ENCODE measurements at places on chromosomes 16 and 17.

GRCh38 chr17:57982452-57983170, 5.4 kb downstream of the VEZF1 start:
- DNase-seq, result no peak

GRCh38 chr17:31692027-31692426, 167.0 kb downstream of the COPRS start:
- DNase-seq, result no peak

- DNase-seq, result no peak
These were observed 24.1 kb upstream of the MFSD6L start for GRCh38 chr17:8823279-8823678.

DNA sequence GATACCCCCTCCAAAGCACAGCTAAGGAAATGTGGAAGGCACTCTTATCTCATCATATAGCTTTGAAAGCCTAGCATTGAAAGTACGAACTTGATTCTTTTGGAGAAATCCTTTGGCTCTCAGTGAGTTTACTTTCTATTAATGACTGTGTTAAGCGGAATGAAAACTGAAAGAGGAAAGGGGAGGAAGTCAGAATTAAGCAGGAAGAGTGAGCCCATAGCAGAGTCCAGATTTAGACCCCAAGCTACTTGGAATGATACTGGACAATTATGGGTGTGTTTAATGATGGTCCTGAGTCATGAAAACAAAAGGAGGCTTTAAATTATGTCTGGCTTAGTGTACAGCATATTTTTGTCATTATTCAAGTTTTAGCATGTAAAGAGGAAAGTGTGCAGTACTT, 42.2 kb downstream of the TENT4B start:
- no peak for DNase-seq

GRCh38 chr17:32277284-32277683, 11.7 kb downstream of the RHBDL3 start:
- no peak for DNase-seq

GRCh38 chr16:47258874-47259461, 115.2 kb upstream of the NETO2 start:
- DNase-seq, result no peak

DNA sequence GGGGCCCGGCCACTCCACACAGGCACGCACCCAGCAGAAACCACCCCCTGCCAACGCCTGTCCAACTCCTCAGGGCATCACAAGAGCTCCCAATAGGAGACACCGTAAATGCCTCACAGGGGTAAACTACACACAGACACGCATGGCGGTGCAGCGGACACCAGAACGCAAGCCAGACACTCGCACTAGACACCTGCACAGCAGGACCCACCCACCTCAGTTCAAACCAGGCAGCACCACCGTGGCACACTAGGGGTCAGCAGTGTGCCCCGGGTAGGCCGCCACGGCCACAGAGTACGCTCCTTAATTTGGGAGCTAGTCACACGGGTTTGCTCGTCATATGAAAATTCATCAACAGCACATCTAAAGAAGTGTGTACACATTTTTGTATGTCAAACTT, 3.4 kb downstream of the SLC38A10 start:
- DNase-seq, result no peak

GRCh38 chr16:7218936-7219335, 113.7 kb upstream of the RBFOX1 start:
- DNase-seq, result no peak

DNA sequence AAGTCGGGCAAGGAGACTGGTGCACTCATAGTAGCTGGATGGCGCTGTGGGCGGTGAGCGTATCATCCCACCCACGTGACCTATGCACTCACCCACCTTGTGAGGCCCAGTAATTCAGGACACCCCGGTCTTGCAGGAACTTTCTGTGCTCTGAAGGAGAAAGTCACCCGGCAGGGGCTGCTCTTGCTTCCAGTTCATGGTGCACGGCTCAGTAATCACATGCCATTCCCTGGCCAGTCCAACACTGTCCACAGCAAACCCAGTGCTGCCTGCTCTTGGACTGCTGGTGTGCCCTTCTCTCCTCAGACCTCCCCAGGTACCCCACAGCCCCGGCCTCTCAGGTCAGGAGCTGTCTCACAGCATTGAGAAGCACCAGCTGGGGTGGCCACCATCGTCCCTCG, 16.4 kb upstream of the RHBDF2 start:
- no peak for DNase-seq

DNA sequence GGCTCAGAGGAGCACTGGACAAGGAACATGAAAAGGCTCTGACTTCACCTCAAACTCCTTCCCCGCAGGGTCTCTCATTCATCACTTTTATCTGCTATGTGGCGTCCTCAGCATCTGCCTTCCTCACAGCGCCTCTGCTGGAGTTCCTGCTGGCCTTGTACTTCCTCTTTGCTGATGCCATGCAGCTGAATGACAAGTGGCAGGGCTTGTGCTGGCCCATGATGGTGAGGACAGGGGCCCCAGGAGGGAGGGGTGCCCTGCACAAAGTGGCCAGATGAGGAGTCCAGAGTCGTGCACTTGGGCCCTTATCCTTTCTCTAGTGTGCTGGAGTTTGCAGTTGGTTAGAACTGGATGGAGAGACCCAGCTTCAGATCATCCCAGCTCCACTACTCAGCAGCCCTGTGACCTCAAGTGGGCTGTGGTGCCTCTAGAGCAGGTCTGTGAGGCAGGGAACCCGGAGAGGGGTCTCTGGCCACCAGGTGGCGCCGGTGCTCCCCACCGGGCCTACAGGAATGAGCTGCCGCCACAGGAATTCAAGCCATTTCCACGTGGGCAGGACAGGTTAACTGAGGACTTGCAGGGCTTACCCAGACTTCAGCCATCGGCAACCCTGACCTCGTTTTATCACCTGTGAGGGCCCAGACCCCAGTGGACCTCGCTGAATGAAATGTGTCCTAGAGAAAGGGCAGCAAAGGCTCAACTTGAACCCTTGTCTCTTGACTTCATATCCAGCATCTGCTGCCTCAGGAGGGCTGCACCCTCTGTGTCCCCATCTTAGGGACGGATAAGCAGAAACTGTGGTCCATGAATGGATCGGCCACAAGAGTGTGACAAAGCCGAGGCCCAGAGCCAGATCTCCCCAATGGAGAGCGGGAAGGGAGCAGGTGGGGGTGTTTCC, 4.0 kb downstream of the CMTM3 start:
- no peak for DNase-seq

DNA sequence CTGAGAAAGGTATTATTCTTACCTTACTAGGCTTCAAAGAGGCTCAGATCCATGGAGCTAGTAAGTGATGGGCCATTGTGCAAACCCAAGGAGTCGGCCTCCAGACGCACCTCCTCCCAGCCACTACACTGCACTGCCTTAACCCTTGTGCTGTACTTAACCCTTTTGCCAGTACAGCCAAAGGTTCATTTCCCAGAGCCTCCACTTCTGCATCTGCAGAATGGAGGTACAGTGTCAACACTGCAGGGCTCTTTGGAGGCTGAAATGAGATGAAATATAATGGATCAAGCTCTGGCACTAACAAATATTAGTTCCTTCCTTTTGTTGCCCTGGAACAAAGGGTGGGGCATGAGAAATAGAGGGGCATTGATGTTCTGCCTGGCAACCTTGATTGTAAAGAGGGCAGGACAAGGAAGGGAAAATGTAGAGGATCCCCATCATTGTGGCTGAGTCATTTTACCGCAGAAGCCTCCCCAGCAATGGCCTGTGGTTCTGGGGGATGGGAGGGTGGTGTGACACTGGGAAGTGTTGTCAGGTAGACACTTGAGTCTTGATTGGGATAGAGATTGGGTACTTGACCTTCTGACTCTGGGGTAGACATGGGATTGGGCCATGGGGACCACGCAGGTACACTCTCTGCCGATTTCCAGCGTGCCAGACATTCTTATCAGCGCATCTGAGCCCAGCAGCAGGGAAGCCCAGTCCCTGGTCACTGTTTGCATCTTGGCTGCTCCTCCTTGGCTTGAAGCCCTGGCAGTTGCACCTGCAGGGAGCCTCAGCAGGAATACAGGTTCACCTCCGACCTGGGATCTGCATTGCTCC, 84.0 kb downstream of the MSI2 start:
- DNase-seq, result no peak

DNA sequence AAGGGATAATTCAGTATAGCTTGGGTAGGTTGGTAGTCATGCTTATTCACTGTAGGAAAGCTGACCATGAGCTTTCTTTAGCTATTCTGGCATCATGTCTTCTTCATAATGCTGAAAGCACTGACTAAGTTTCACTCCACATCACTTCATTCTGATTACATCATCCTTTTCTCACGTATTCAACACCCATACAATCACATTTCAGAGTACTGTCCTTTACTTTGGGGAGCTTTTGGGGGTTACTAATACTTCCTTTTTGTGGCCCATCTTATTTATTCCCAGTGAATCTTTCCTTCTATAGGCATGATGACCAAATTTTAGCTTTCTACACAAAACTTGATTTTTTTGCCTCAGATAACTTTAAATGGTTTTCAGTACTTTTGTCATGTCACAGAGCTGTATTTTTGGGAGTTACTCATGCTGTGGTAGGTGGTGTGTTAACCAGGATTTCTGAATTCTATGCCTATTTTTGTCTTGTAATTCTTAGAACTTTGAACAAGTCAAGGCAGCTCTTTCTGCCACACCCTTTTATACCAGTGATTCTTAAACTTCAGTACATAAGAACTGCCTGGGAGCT, 23.5 kb downstream of the TADA2A start:
- no peak for DNase-seq

GRCh38 chr17:67594115-67594880, 123.4 kb upstream of the NOL11 start:
- no peak for DNase-seq

- no peak for DNase-seq
These were observed 7.6 kb downstream of the SCPEP1 start for GRCh38 chr17:56985371-56986162.

DNA sequence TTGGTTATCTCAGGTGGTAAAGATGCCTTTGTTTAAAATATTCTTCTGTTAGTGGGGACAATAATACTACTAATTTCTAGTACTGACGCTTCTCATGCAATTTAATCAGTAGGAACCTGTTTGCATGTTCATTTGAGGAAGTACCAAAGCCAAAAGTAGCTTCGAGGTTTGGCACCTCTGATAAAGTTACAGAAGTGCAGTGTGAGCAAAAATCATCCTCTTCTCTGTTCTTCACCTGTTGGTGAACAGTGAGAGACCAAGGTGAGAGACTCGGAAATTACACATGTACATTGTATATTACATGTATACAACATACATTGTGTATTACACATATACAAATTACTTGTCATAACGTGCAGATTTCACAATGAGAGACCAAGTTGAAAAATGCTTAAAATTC, 404.6 kb downstream of the MAF start:
- DNase-seq, result no peak

Measured in NCI-H1930 (cell line).